ENCODE measurements at places on chromosomes 12 and 14.

DNA sequence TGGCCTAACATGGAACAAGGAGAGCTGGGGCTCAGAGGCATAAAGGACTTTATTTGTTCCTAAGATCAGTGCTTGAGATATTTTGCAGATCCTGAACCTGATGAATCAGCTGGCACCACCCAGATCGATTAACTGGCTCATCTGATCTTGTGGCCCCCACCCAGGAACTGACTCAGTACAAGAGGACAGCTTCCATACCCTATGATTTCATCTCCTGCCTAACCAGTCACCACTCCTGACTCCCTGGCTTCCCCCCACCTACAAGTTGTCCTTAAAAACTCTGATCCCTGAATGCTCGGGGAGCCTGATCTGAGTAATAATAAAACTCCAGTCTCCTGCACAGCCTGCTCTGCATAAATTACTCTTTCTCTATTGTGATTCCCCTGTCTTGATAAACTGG lies 5.1 kb downstream of the C12orf56 start:
- peak; percentile 50 for DNase-seq

- DNase-seq: no peak
Measured at GRCh38 chr12:116717466-116718437, 20.1 kb downstream of the SPRING1 start.

DNA sequence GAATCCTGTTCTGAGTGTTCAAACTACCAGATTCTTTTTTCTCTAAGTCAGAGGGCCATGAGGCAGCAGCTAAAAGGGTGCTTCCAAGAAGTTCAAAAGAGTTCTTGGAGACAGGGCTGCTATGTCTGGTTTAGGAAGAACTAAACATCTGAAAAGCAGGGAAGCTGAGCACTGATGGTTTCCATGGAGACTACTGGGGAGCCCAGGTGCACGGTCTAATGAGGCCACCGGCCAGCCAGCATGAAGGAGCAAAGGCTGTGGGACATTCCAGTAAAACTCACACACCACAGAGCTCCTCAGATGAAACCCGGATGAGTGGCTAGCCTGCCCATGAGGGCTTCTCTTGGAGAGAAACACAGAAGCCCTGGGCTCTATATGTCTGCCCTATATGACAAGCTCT lies 97.3 kb downstream of the KCNK10 start:
- no peak for DNase-seq

GRCh38 chr14:45610318-45610717 lies 357.3 kb upstream of the MIS18BP1 start:
- DNase-seq: no peak

DNA sequence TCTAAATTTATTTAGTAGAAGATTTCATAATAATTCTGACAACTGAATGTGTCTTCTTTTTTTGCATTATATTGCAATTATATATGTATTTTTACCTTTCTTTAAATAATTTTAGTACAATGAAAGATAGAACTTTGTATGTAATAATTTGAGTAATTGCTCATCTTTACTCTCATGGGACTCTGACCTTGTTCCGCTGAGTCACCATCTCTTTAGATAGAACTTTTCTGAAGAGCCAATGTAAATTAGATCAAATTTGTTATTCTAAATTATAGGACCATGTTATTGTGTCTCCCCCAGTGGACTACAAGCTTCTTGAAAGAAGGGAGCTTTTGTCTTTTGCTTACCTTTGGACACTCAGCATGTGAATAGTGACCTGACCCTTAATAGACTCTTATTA lies 96.1 kb downstream of the TRHDE start:
- no peak for DNase-seq

- DNase-seq: no peak
Measured at GRCh38 chr14:33567023-33567728, 383.7 kb downstream of the EGLN3 start.

DNA sequence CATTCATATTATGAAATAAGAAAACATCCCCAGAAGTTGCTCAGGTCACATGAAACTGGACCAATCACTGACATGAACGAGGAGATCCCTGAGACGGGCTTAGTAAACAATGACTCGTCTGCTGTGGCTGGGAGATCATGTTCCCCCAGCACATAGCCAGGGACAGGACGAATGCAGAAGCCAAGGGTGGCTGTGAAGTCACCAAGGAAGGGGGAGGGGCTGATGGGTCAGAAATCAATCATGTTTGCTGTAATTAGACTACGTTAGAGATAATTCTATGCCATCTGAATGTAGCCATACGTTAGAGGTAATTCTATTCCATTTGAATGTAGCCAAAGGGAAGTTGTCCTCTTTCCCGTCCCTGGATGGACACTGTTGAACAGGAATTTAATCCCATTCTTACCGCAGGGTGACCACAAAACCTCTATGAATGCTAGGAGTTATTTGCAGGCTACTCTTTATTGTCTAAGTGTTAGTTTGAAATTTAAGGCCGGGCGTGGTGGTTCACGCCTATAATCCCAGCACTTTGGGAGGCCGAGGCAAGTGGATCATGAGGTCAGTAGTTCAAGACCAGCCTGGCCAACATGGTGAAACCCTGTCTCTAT lies 332.9 kb downstream of the TMEM132D start:
- DNase-seq: no peak

- DNase-seq: no peak
Measured at GRCh38 chr12:32402946-32403345, 3.6 kb downstream of the FGD4 start.

- DNase-seq: no peak
Measured at GRCh38 chr14:55418411-55418810, 6.8 kb upstream of the ATG14 start.

DNA sequence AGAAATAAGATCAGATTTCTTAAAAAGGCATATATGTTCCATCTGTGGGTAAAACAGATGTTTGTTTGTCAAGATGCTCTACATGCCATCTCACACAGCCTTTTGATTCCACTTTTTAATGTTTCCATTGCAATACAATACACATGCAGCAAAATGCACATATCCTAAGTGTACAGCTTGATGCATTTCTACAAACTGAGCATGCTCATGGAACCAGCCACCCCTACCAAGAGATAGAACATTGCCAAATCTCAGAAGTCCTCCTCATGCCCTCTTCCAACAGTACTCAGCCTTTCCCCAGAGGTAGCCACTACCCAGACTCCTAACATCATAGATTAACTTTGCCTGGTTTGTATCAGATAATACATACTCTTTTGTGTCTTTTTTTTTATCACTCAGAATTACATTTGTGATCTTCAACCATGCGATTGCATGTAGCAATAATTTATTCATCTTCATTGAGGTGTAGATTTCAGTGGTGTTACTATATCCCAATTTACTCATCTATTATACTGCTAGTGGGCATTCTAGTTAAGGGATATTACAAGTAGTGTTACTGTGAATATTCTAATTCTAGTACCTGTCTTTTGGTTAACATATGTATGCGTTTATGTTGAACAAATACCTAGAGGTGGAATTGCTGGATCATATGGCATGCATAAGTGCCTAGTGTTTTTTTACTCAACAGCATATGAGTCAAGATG lies 3.3 kb downstream of the GPR65 start:
- DNase-seq: no peak

Measured in activated CD4-positive, alpha-beta T cell treated with anti-CD3 and anti-CD28 coated beads, Interleukin-2, amount 50 U/mL, for 48 hours (primary cell).